Activated T-cell treated with anti-CD3 and anti-CD28 coated beads, Interleukin-2, amount 50 U/mL, for 48 hours (primary cell): ENCODE measurements at places on chromosomes 2 and 18.
A peak's percentile ranks its signal among the peaks of the same experiment; 100 is the strongest.

GRCh38 chr2:240195316-240195861 lies 54.9 kb upstream of the OTOS start:
- DNase-seq: no peak

GRCh38 chr18:26549263-26550094 lies 1.1 kb upstream of the KCTD1 start:
- DNase-seq: peak; percentile 44

GRCh38 chr2:1756456-1756855 lies 12.1 kb upstream of the PXDN start:
- no peak for DNase-seq

GRCh38 chr2:220281771-220282170 lies 654.3 kb downstream of the SLC4A3 start:
- no peak for DNase-seq

DNA sequence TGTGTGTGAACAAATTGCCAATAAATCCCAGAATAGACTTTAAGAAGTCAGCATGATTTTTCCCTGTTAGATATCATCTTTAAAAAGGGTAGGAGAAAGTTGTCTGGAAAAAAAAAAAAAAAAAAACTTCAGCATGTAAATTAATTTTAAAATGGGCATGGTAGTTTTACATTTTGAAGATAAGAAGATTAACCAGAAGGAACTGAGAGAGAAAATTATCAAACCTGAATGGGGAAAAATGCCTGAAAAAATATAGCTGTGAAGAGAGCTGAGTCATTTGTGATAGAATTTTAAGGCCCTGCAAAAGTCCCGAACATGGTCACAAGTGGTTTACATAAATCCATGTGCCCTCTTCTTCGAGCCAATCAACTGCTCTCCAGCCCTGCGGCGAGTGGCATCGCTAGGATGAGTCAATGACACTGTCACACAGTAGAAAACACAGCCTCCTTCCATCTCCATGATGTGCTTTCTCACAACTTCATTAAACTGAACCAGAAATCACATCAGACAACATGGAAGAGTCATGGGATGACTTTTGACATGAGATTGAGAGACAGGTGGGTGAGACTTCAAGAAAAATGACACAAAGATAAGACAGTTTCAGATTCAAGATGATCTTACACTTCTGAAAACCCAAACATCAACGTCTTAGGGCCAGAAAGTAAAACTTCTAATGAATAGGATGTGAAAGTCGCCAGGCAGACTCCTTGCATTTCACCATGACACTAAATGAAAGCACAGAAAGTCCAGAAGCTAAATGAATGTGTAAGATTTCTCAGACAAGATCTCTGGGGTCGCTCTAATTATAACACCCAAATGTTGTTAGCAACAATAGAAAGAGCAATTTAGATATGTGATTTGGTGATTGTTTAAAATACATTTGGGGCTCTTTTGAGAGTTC lies 273.0 kb upstream of the ID2 start:
- DNase-seq: peak; percentile 82

DNA sequence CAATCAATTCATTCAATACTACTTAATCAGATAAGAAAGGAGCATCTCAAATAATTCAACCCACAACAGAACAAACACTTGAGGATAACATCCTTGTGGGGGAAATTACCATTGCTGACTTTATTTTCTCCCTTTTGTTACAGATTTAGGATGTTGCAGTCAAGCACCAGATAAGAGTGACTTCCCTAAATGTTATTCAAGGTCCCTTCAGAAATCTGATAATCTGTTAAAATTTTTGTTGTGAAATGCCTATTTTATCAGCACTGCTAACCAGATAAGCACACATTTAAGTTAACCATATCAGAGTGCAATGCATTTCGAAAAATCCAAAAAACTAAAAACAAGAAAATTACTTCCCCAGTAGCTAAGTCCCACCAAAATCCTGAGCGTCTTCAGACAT lies 33.5 kb downstream of the SUMO1 start:
- DNase-seq: no peak

DNA sequence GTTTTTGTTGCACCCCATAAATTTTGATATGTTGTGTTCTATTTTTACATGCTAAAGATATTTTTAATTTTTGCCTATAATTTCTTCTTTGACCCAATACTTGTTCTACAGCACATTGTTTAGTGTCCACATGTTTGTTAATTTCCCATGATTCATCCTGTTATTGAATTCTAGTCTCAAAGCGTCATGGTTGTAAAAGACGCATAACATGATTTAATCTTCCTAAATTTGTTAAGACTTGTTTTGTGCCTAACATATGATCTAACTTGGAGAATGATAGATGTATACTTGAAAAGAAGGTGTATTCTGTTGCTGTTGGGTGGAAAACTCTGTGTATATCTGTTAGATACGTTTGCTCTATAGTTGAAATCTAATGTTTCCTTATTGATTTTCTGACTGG lies 27.1 kb upstream of the SULT1C3 start:
- no peak for DNase-seq

DNA sequence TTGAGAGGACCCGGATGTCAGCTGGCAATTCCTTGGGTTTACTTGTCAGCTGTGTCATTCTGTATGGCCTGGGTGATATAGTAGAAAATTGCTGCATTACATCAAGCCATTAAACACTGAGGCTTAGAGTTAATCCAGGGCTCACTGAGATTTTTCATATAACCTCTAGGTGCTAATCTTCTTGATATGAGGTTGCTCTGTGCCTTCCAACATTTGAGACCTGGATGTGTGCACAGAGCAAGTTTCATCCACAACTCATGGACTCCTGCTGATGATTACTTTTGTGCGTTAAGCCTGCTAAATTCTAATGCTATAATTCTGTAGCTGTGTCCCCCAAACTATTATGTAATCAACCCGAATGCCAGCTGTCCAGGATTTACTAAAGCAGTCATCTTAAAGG lies 178.4 kb upstream of the CDH20 start:
- no peak for DNase-seq

GRCh38 chr2:180990794-180991193 lies 10.4 kb downstream of the UBE2E3 start:
- no peak for DNase-seq

- DNase-seq: no peak
Observed at GRCh38 chr2:86414996-86415395, 26.2 kb upstream of the KDM3A start.

GRCh38 chr2:207284556-207285472 lies 119.1 kb upstream of the KLF7 start:
- DNase-seq: no peak

DNA sequence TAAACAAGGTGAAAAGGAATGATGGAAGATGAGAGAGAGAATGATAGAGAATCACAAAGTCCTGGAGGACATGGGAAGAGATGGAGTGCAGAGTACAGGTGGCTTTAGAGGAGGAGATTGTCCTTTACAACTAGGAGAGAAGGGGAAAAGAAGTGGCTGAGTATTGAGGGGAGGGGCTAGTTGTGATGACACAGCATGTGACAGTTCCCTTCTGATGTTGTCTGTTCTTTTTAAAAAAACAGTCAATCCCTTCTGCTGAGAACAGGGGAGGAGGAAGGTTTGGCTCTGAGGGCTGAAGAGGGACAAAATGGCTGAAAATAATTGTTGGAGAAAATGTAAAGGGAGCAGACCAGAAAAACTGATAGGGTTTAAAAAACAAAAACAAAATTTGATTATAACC lies 44.0 kb downstream of the STEAP3 start:
- DNase-seq: no peak

- DNase-seq: no peak
Observed at GRCh38 chr2:237118561-237119155, 33.0 kb downstream of the COPS8 start.

DNA sequence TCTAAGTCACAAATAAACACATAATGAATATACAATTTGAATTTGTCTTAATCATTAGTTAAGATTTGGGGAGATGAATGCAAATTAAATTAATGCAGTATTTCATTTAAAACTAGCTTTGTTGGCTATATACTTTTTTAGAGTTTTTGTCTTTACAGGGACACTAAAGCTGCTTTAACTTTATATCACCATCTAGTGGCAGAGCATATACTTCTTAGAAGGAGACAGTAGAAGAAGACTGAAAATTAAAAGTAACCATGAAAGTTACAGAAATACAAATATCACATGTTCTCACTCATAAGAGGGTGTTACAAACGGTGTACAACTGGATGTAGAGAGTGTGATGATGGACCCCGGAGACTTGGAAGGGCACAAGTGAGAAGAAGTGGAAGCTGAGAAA lies 268.3 kb upstream of the NETO1 start:
- no peak for DNase-seq

- no peak for DNase-seq
Observed at GRCh38 chr2:99181624-99182000, 628 bp downstream of the MRPL30 start.

DNA sequence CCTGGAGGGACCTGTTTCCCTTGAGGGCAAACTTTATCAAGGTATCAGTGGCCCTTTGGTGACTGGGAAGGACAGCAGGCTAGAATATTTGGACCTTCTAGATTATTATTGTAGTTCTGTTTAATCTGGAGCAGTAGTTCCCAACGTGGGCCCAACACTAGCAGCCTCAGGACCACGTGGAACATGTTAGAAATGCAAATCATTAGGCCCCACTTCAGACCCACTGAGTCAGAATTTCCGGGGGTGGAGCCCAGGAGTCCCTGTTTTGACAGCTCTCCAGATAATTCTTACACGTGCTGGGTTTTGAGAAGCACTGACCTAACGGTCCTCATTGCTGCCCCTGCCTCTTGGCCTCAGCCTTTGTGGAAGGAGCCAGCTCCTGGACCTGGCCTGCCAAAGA lies 25.5 kb upstream of the DYNC2LI1 start:
- no peak for DNase-seq

DNA sequence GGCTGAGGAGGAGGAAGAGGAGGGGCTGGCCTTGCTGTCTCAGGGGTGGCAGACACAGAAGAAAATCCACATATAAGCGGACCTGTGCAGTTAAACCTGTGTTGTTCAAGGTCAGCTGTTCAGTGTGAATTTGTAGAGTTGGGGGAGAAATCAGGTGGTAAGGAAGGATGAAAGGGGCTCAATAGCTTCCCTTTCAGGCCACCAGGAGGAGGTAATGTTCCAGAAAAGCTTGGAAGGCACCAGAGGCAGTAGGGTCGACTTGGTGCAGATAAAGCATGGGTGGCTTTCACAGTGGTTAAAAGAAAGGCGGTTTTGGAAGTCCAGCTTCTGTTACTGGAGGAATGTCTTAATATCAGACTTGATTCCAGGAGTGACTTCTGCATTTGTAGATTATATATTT lies 167.4 kb downstream of the THSD7B start:
- no peak for DNase-seq

- no peak for DNase-seq
Observed at GRCh38 chr2:174595891-174596397, 1.7 kb downstream of the WIPF1 start.

- no peak for DNase-seq
Observed at GRCh38 chr2:182816866-182817265, 49.6 kb downstream of the FRZB start.

DNA sequence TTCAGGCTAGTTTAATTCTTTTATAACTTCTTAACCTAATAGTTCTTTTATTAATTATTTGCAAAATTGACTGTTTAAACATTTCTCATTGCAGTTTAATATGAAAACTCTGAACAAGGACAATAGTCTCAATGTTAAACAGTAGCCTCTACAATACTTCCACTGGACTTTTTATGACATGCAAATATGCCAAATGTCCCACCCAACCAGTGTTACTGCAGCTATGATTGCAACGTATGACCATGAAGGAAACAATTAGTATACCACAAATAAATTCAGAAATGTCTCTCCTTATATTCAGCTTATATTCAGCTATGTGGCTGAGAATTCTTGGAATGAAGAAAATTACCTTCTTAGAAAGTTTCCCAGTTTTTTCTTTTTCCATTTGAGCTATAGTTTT lies 688.6 kb downstream of the DCC start:
- DNase-seq: no peak

GRCh38 chr18:74314759-74315463 lies 728 bp upstream of the C18orf63 start:
- DNase-seq: no peak

GRCh38 chr2:74658516-74658915 lies 4.5 kb downstream of the SEMA4F start:
- DNase-seq: no peak

DNA sequence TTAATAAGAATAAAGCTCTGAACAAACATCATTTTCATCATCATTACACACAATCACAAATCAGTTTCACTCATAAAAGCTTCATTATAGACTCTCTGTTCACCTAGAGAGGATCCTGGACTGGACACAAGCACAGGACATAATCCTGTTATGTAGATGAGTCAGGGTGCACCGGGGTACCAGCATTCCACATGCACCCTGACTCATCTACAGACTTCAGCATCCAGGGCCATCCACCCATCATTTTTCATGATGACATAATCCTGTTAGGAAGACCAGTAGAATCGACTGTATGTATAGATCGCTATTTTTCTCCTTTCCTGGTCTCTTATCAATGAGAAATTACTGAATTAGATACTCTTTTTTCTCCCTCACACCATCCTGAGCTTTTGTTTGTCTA lies 73.7 kb upstream of the PIK3C3 start:
- DNase-seq: no peak

DNA sequence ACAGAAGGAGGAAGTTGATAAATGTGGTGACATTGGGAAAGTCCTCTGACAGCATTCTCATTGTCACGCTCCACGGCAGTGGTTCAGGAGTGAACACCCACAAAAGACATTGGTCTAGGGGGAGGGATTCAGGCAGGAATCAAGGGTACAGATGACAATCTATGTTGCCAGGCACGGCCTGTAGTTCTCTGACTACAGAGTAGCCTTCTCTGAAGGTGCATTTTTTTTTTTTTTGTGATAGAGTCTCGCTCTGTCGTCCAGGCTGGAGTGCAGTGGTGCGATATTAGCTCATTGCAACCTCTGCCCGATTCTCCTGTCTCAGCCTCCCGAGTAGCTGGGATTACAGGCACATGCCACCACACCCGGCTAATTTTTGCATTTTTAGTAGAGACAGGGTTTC lies 7.4 kb upstream of the MOB1A start:
- peak; percentile 47 for DNase-seq
